ENCODE measurements at places on chromosomes 5 and 9.

DNA sequence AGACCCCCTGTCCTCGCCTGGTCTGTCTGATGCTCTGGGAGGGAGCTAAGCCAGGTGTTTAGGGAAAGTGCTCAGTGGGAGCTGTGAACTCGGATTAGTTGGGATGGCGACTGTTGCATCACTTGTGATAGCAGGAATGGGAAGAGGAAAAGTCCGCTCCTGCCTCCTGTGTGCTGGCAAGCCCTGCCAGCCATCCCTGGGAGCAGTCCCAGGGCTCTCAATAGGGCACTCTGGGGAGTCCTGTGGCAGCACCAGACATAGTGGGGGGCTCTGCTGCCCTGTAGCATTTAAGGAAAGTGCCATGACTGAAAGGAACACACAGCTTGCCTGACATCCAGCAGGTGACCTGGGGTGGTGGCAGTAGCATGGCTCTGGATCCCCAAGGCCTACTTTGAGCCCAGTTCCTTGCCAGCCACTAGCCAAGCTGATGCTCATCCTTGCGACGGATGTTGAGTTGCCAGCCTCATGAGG, 81.5 kb downstream of the AMBP start:
- DNase-seq: no peak

GRCh38 chr9:70490478-70490877, 76.0 kb upstream of the KLF9 start:
- DNase-seq: no peak

- no peak for DNase-seq
These were observed 29.9 kb downstream of the ADCY2 start for GRCh38 chr5:7425830-7426229.

DNA sequence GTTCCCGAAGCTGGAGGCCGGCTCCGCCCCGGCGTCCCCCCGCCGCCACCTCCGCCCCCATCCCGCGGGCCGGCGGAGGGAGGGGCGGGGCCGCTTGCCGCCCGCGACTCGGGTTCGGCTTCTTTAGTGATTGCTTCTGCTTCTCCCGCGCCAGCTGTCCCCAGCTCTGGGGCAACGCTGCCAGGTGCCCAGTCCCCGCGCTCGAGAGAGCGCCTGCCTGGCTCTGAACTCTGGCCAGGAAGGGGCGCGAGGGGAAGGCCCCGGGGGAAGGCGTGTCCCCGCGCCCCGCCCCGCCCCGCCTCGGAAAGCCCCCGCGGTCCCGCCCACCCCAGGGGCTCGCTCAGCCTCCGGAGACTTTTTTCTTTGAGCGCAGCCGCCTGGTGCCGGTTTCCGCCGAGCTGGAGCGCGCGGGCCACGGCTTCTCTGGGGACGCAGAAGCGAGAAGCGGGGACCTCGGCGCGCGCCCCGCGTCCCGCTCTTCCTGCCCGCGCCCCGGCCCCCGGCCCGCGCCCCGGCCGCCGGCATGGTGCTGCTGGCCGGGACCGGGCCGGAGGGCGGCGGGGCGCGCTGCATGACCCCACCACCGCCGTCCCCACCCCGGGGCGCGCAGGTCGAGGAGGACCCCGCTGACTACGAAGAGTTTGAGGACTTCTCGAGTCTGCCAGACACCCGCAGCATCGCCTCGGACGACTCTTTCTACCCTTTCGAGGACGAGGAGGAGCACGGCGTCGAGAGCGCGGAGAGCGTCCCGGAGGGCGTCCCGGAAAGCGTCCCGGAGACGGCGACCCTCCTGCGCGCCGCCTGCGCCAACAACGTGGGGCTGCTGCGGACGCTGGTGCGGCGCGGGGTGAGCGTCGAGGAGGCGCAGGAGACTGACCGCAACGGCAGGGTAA, at the start of gene ANKRD33B:
TSS of gene ANKRD33B (plus strand) at position 126 of the 893 bp plus-strand sequence. CDS start at position 524, 398 bp downstream.
- DNase-seq: peak; percentile 42

- DNase-seq: no peak
These were observed 81.4 kb upstream of the DAB2 start for GRCh38 chr5:39506211-39506610.

- no peak for DNase-seq
These were observed 73.3 kb downstream of the CMYA5 start for GRCh38 chr5:79762929-79763328.

GRCh38 chr5:174735498-174736330, 11.3 kb downstream of the MSX2 start:
- no peak for DNase-seq

Data from thymus (tissue), 14 donors.